ENCODE measurements at places on chromosomes 16 and 17. TPM values are rescaled to one million over a fixed set of nuclear protein-coding genes. Genes with fewer than 3 reads are reported as not detected.

DNA sequence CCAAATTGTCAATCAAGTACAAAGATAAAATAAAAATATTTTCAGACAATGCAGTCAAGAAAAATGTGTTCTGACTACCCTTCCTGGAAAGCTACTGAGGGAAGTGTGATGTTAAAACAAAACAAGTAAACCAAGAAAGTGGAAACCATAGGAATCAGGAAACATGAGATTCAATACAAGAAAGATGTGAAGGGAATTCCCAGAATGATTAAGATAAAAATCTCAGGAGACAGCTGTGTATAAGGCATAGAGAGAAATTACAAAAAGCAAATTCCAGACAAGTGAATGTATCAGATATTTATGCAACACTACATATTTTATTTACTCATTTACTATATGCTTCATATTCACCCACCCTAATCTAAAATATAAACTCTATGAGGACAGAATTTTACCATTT is 32.2 kb downstream of the TRIM37 start:
- DNase-seq: no peak

Gene ABCC6
- polyA plus RNA-seq: 0.58 TPM

Gene CCL16
- 0.56 TPM for polyA plus RNA-seq

DNA sequence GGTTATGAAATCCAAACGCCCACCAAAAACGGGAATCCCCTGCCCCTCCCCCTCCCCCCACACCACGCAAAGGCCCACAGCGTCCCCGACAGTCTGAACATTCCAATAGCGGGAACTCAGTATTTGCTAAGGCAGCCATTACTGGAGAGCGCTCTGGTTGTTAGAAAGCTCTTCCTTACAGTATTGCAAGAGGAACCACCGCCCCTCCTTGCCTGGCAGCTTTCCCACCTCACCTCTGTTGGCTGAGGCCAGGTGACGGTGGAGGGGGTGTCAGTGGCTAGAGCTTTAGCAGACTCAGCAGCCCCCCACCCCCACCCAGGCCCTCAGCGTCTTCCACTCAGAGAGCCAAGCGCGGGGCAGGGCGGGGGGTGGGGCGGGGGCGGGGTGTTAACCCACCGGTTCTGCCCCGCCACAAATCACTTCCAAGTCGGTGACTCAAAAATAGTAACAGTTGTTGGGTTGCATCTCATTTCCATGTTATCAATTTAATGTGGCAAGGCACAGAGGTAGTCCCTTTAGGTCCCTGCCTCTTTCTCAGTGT is 2.2 kb upstream of the PLEKHH3 start:
- peak; percentile 46 for DNase-seq

GRCh38 chr17:49494986-49495841 is at the start of gene NGFR:
Gene NGFR, plus strand, starts transcription at chr17:49495293. Its CDS starts 125 bp downstream, at chr17:49495418.
- peak; percentile 78 for DNase-seq

- no peak for DNase-seq
Measured at GRCh38 chr17:7440834-7441195, 1.5 kb downstream of the FGF11 start.

GRCh38 chr17:700504-701094 is 14.0 kb downstream of the VPS53 start:
- DNase-seq: no peak

DNA sequence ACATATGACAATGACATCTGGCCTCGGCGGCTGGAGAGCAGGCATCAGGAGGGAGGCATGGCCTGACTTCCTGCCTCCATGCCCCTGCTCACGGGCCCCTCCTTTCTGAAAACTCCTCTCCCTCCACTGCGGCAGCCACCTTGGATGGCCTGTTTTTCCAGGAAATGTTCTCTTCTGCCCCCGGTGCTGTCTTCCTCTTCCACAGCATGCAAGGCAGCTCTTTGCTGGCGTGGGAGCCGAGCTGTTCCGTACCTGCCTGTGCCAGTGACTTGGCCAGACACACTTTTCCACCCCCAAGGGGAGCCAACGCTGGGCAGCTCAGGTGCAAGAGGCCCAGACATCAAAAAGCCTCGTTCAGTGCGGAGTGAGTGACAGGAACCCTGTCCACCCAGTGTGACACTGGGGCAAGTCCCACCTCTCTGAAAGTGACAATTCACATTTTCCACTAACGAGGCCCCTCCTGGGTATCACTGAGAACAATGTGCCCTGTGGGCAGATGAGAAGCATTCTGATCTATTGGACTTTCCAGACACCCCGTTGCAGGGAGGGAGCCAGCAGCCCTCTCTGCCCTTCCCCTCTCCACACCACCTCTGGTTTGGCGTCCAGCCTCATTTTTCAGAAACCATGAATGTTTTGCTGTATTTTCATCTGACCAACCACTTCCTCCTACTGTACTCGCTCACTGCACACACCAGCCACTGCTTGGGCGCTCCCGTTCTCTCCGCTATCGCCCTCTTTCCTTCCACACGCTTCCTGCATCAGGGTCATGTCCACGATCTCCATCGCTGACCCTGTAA is 31.2 kb downstream of the NSMCE1 start:
- no peak for DNase-seq

GRCh38 chr16:68246666-68247065 is 1.5 kb downstream of the PLA2G15 start:
- DNase-seq: no peak

DNA sequence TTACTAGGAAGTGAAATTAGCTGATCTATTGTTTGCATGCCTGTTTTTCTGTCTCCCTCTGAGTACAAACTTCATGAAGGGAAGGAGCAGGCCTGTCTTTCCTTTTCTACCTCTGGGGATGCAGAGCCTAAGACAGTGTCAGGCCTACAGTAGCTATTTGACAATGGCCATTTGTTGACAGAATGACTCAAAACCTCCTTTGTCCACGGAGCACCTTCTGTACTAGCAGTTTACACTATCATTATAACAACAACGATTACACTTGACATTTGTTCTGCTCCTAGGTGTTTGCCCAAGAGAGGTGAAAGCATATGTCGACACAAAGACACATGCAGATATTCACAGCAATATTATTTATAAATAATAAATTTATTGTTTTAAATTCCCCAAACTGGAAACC is 132.3 kb upstream of the IRX3 start:
- no peak for DNase-seq

GRCh38 chr17:17897442-17897841 is 60.7 kb upstream of the SREBF1 start:
- DNase-seq: no peak

DNA sequence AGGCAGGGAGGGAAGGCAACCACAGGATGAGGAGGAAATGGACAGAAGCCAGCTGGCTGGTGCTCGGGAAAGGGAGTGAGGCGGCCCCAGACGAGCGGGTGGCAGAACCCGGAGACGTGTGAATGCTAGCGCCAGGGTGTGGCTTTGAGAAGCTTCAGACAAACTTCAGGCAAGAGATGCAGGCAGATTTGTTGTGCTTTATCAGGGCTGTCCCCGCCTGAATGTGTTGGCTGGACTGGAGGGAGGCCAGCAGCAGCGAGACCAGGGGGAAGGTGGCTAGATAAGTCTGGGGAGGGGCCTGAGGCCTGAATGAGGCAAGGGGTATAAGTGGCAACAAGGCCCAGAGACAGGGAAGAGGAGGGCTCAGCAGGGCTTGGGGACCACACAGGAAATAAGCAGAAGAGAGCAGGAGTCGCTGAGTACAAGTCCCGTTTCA is 22.0 kb downstream of the CAMKK1 start:
- no peak for DNase-seq

- no peak for DNase-seq
Measured at GRCh38 chr16:85201574-85201973, 89.3 kb upstream of the CIBAR2 start.

DNA sequence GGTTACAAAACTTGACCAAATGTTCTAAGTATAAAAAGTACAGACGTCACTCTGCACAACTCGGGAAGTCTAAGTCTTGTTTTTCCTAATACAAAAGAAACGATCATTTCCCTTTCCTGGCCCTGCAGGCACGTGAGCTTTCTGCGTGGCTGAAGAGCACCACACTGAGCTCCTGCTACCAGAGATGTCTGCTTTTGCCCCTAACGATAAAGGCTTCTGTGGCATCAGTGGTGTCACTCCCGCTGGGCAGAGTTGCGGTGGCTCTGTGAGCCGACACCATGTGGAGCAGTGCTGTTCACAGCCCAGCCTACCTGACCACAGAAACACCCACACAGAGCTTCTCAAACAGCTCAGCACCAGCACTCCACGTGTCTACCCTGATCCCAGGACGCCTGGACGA is 20.5 kb downstream of the EMC8 start:
- DNase-seq: no peak

GRCh38 chr16:29892458-29892813 is 6.9 kb downstream of the SEZ6L2 start:
- no peak for DNase-seq

Gene CDRT15L2
- polyA plus RNA-seq: not detected

Gene KRT33B
- 0.26 TPM for polyA plus RNA-seq

DNA sequence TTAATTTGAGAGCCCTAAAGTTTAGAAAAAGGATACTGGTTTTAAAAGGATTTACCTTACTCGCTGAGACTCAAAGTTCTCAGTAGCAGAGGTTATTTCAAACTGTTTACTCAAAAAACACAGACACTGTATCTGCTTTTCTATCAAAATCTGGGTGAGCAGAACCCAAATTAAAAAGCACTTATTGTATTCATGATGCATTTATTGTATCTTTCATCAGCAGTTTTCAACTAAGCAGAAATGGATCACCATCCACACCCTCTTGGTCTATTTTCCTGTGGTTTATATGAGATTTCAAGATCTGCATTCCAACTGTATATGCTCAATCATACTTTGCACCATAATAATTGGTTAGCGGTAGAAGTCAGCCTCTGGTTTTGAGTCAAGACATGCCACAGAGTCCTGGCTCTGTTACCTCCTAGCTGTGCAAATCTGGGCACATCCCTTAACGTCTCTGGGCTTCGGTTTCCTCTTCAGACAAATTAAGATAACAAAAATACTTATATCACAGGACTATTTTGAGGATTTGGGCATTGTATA is 109.5 kb downstream of the ASIC2 start:
- no peak for DNase-seq

DNA sequence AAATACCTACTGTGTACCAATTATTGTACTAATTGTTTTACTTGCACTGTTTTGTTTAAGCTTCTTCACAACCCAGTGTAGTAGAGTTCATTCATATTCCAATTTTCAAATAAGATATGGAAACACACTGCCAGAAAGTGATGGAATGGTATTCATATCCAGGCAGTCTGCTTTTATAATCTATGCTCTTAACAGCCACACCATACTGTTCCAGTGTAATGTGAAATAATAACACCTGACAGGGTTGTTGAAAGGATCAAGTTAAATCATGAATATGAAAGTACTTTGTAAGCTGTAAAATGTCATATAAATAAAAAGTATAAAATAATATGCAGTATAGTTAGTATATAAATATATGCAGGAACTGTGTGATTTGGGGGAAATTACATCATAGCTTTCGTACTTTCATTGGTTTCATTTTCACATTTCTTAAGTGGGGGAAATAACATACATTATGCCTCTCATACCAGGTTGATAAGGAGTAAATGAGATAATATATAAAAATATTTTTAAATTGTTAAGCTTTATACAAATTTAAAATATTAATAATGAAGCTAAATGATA is 230.8 kb downstream of the TANC2 start:
- DNase-seq: no peak

GRCh38 chr17:82116246-82116645 is 18.2 kb upstream of the FASN start:
- no peak for DNase-seq

Gene WNT9B
- 0.09 TPM for polyA plus RNA-seq

DNA sequence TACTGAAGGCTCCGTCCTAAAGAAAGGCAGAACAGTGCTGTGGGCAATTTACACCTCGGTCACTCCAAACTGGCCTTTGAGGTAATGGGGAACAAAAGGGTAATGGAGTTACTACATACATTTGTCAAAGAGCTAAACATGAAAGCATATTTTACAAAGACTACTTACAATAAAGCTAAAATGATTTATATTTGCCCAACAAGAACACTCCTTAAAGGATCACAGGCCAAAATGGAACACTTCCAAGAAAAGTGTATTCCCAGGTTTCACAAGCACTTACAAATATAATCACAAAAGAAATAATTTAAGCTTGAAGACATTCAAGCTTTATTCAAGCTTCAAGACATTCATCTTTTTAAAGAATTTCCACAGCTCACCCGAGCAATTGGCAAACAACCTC is 29.3 kb downstream of the C17orf67 start:
- DNase-seq: no peak

- DNase-seq: no peak
Measured at GRCh38 chr16:22887445-22887844, 73.5 kb downstream of the HS3ST2 start.

GRCh38 chr17:42886283-42887176 is 14.1 kb upstream of the G6PC1 start:
- DNase-seq: no peak

Gene CFAP20
- polyA plus RNA-seq: 52.8 TPM

DNA sequence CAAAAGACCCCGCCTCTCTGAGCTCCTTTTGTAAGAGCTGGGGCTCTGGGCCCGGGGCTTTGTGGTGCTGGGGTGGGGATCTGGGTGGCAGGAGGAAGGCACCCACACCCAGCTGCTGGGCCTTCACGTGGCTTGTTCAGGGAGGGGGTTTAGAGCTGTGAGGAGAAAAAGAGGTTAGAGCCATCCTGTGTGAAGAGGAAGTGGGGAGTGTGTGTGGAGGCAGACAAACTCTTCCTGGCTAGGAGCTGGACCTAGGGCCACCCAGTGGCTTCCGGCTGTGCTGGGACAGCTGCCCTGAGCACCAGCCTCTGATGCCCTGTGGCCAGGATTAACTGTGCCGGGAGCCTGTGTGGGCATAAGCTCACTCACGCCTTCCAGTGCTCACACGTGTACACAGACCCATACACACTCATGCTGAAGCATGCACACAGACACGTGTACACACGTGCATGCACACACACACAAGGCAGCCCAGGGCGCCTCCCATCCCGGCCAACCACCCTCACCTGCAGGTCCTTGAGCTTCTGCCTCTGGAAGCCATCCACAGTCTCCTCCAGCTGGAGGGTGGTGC is 7.4 kb downstream of the CIBAR2 start:
- DNase-seq: peak; percentile 47

- no peak for DNase-seq
Measured at GRCh38 chr16:89779231-89779908, 37.1 kb downstream of the FANCA start.

GRCh38 chr16:75931970-75932369 is 205.7 kb upstream of the CPHXL start:
- no peak for DNase-seq

Gene CCL18
- polyA plus RNA-seq: not detected

GRCh38 chr17:29129731-29130130 is 50.5 kb downstream of the MYO18A start:
- DNase-seq: no peak

- peak; percentile 83 for DNase-seq
Measured at GRCh38 chr16:31213877-31214707, at the start of gene TRIM72. Gene TRIM72, plus strand, starts transcription at chr16:31214119. Its CDS starts 620 bp downstream, at chr16:31214739.

Gene FBXW10
- polyA plus RNA-seq: 0.14 TPM

All from muscle of back (tissue), 13 donors.